ENCODE measurements at places on chromosomes 7 and 10.

DNA sequence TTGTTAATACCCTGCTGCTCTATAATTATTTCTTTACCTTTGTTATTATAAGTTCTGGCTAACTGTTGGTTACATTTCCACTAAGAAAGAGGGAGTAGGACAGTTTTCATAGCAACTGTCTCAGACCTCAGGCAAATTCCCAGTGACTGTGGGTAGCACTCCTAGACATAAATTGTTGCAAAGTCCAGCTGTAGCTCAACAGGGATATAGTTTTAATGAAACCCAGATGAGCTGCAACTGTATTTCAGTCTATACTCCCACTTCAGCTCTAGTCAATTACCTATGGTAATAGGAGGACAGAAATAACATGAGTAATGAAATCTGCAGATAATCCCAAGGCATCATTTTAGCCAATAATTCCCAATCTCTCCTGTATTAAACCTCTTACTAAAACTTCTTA lies 103.0 kb upstream of the SEMA3A start:
- no peaks in the 10 kb centered on the region for H3K4me1 ChIP-seq
- no peak for DNase-seq
- no peak overlapping the region for H3K27ac ChIP-seq
- no peaks in the 10 kb centered on the region for H3K36me3 ChIP-seq

DNA sequence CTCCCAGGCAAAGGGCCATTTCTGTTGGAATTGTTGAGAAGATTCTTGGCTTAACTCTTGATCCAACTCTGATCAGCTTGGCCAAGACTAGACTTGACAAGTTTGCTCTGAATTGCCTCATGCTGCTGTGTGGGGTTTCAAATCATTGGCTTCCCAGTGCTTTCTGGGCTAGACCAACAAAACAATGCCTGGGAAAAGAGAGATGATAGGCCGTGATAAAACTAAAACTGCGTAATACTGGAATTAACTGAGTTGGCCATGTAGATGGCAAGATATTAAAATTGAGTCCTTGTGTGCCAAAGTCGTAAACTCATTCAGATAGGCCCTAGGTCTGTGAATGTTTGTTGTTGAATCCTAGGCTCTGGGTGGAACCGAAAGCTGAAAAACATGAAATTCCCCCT lies 222.6 kb downstream of the MGMT start:
- no peak overlapping the region for H3K27ac ChIP-seq
- DNase-seq = no peak
- peaks cover 2% of the 10 kb centered on the region for H3K27me3 ChIP-seq
- no peaks in the 10 kb centered on the region for H3K36me3 ChIP-seq
- H3K4me3 ChIP-seq = no peak overlapping the region
- peaks cover 2% of the 10 kb centered on the region for H3K4me1 ChIP-seq

DNA sequence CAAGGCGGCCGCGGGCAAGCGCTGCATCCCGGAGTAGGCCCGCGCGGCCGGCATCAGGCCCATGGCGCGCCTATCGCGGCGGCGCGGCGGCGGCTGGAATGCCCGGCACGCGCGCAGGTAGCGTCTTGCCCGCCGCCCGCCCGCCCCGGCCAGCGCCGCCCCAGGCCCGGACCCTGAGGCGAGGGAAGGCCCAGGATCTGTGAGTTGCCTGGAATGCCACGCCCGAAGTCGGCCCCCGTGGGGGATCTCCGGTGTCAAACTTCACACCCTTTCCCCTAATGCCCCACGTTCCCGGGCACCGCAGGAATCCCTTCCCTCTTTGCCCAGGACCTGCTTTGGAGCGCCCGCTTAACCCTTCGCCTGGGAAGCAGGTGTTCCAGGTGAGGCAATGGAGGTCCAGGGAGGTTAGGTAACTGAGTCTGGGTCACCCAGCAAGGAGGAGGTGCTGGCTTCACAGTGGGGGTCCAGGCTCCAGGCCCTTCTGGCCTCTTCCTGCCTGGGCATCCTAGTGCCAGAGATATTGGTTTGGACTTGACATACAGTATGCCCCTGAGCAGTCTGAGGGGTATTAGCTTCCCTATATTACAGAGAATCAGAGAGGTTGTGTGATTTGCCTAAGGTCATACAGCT lies 138.1 kb downstream of the ARHGAP22 start:
- H3K27me3 ChIP-seq = peaks cover 13% of the 10 kb centered on the region
- DNase-seq = no peak
- H3K4me3 ChIP-seq = no peak overlapping the region
- no peaks in the 10 kb centered on the region for H3K36me3 ChIP-seq
- H3K4me1 ChIP-seq = peaks cover 13% of the 10 kb centered on the region
- H3K27ac ChIP-seq = no peak overlapping the region

- H3K27me3 ChIP-seq = peaks cover 1% of the 10 kb centered on the region
- H3K4me3 ChIP-seq = no peak overlapping the region
- H3K36me3 ChIP-seq = no peaks in the 10 kb centered on the region
- no peak for DNase-seq
- H3K4me1 ChIP-seq = peaks cover 20% of the 10 kb centered on the region
Observed at GRCh38 chr7:41448104-41448503, 254.8 kb downstream of the INHBA start.
